Activated naive CD8-positive, alpha-beta T cell treated with anti-CD3 and anti-CD28 coated beads for 36 hours (primary cell): ENCODE measurements at places on chromosomes 7 and 10.

DNA sequence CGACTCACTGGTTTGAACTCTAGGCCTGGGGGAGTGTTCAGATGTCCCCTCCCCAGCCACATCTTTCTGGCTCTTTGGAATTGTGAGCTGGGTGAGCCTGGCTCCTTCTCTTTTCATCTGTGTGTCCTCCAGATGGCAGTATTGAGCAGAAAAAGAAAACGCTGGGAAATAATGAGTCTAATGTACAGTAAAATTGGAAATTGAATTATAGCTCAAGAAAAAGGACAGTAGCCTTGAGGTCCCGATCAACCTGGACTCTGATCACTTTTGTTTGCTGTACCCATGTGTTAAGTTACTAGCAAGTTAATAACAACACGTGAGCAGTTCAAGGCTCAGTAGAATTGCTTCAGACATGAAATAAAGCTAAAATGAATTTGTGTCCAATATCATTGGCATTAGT is 77.9 kb downstream of the SNX10 start:
- no peak for DNase-seq

GRCh38 chr10:91378061-91378460 is 32.1 kb upstream of the HECTD2 start:
- no peak for DNase-seq

GRCh38 chr10:97889461-97890265 is 40.0 kb downstream of the GOLGA7B start:
- peak; percentile 46 for DNase-seq

DNA sequence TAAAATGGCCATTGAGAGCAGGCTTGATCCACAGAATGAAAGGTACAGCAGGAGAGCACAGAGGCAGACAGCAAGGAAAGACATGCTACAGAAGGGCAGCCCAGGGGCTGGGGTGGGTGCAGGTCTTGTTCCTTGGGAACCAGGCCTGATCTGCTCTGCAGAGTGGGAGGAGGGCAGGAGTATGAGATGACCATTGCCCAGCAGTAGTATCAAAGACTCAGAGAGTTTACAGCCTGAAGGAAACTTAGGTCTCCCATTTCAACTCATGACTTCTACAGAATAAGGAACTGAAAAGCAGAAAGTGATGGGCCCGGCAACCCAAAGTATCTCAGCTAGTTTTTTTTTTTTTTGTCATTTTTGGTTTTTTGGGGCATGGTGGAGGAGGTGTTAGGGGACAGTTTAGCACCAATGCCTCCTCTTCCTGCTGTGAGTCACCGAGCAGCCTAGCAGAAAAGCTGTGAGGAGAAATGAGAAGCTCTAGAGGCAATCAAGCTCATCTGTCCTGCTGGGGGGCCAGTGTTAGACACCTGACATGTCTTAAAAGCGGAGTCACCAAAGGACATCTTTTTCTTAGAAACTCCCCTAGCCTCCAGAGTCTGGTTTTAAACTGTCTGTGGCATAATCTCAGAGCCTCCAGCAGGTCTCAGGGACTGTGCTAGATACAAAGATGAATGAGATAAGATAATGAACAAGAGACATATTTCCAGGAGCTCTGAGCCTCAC is 34.3 kb upstream of the HERPUD2 start:
- DNase-seq: peak; percentile 44

DNA sequence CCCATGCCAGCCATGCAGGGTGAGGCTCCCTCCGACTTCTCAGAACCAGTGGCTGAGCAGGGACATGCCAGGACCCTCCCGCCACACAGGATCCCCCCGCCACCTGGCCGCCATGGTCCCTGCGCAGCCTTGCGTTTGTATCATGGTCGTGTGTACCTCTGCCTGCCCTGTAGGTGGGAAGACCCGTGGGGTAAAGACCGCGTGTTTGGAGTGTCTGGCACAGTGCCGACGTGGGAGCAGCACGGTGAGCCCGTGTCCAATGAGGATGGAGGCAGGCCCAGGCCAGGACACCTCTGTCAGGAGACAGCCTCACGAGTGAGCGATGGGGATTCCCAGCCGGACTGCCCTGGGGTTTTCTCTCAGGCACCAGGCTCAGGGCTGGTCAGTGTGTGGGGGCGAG is 31.9 kb downstream of the NKX6-2 start:
- DNase-seq: no peak

DNA sequence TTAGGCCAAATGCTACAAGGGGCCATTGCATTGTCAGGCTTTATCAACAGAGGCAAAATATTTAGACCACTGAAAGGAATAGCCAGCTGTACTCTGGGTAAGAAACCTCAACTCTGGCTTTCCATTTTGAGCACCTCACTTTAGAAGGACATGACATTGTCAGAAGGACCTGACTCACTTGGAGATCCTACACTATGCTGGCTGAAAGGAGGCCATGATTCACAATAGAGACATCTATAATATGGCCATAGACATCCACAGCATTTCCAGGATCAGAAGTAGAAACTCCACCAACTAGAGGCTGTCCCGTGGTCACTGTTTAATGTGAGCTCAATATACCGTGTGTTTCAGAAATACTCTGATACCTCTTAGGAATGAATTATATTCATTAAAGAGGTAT is 140.9 kb downstream of the BTAF1 start:
- no peak for DNase-seq

- DNase-seq: peak; percentile 31
These were observed 12.1 kb downstream of the TFR2 start for GRCh38 chr7:100629117-100629716.

DNA sequence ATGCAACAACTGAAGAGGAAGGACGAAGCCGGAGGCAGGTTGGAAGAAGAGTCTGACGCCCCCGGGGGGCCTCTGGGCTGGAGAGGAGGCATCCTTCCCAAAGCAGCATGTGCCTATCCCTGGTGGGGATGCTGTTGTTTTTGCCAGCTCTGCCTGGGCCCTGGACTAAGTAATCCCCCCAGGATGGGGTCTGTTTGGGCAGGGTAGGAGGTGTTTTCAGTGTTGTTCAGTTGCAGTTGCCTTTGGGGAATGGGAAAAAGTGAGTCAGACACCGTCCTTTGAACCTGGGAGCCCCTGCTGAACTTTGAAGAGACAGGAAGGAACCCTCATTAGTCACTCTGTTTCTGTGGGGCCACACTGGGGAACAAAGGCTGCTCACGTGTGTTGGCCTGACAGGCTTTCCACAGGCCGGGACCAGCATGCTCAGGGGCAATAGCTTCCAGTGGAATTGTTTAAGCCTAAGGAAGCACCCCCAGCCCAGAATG is 35.2 kb upstream of the GDF10 start:
- DNase-seq: peak; percentile 79

DNA sequence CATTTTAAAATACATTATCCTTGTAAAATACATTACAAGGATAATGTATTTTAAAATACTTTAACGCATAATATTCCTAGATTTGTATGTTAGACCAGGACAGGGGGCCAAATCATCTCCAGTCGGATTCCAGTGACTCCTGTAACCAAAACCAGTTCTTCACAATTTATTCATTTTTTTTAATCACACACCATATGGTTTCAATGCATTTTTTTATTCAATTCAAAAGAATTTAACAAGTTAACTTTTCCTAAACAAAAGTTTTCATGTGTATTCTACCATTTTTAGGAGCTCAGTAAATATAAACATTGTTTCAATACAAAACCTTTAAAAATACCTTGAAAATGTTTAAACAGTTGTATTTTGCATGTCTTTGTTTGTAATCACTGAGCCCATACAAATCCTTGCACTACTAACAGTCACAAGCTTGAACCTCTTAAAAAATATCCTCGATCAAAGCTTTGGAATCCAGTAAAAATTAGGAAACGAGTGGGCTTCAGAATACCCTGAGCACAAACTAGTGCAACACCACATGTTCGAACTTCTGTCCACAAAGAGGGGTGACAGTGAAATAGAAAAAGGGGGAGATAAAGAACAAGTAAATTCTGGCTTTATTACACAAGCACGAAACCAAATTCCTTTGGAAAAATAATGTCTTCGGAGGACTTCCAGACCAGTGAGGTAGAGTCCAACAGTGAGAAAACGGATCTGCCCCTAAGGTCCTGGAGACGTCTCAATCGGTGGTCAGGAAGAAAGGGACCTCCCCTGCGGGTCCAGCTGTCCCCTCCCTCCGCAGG is 1.6 kb downstream of the CCDC71L start:
- no peak for DNase-seq

GRCh38 chr7:108459922-108460551 is 3.8 kb upstream of the NRCAM start:
- DNase-seq: peak; percentile 23

DNA sequence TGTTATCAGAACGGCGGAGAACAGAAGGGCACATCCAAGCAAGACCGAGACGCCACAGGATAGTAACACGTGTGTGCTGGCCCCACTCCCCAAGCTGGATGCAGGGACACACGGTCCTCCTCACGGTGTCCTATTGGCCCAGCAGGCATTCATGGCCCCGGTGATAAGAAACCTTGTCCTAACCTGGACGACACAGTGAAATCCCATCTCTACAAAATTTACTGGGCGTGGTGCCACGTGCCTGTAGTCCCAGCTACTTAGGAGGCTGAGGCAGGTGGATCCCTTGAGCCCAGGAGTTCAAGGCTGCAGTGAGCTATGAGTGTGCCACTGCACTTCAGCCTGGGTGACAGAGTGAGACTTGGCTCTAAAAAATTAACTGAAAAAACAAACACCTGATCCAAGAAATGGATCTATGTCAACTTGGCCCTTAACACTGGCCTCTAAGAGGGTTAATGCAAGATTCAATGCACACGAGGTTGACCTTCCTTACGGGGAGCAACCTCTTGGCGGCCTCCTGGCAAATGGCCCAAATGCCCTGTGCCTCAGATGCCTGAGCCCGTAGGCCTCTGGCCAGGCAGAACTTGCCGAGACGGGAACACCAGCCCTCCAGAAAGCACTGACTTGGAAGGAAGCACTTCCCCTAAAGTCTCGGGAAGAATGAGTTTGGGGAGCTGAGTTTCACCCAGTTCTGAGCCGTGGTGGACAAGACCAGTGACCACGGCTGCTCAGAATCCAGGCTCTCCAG is 72.3 kb downstream of the ZRANB1 start:
- DNase-seq: no peak

- peak; percentile 50 for DNase-seq
These were observed 153.7 kb downstream of the DNAJB6 start for GRCh38 chr7:157490465-157490912.

GRCh38 chr10:66723608-66724400 is 202.0 kb upstream of the LRRTM3 start:
- DNase-seq: no peak

- DNase-seq: no peak
These were observed 471.7 kb upstream of the GALNT17 start for GRCh38 chr7:70660154-70660818.

DNA sequence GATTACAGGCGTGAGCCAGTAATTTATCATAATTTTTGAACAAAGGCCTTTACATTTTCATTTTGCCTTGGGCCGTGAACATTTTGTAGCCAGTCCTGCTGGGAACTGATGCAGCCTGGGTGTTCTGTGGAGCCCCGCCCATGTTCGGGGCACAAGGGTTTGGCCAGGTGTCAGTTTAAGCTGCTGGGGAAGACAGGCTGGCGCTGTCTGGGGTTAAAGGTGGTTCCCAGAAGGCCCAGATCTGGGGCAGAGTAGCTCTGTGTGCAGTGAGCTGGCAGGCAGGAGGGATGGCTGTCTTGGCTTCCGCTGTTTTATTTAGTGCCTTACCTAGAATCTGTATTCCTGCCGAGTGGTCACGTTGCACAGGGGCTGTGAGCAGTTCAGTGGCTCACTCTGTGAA is 50.2 kb downstream of the DOCK1 start:
- DNase-seq: no peak

GRCh38 chr10:19701427-19702052 is 114.7 kb upstream of the PLXDC2 start:
- DNase-seq: no peak

- DNase-seq: no peak
These were observed 28.0 kb downstream of the FRMPD2 start for GRCh38 chr10:48246501-48246900.

GRCh38 chr7:36863901-36864701 is 139.8 kb upstream of the AOAH start:
- DNase-seq: no peak

DNA sequence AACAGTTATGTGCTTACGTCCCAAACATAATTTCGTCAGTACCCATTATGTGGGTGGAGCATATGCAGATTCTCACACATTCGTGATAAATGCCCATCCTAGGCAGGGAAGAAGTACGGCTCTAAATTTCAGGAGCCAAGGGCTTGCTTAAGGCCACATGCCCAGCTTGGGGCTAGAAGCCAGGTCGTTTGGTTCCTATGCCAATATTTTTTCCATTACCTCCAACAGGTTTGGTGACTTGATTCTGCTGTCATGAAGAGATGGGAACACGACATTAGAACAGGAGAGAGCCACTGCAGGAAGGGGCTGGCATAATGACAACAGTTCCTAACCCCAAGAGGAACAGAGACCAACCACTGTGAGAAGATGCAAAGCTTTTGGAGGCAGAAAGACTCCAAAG is 85.1 kb downstream of the HIPK2 start:
- no peak for DNase-seq

GRCh38 chr7:113968713-113969112 is 49.9 kb upstream of the PPP1R3A start:
- DNase-seq: no peak

- no peak for DNase-seq
These were observed 147.4 kb downstream of the CALCR start for GRCh38 chr7:93427107-93427506.

DNA sequence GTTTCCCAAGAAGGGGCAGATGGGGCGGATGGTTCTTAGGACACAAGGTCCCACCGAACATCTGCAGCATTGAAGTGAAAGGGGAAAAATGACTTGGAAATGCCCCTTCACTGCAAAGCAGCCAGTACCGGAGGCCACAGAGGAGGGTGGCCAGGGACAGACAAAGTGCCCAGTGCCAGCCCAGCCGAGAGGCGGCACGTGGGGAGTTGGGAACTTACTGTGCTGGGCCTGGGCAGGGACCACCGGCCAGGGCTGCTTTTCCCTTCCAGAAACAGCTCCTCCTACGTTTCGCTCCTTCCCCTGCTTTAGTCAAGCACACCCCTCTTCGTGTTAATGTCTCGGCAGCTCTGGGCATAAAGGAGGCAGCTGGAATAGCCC is 129.2 kb downstream of the TNS3 start:
- DNase-seq: no peak

DNA sequence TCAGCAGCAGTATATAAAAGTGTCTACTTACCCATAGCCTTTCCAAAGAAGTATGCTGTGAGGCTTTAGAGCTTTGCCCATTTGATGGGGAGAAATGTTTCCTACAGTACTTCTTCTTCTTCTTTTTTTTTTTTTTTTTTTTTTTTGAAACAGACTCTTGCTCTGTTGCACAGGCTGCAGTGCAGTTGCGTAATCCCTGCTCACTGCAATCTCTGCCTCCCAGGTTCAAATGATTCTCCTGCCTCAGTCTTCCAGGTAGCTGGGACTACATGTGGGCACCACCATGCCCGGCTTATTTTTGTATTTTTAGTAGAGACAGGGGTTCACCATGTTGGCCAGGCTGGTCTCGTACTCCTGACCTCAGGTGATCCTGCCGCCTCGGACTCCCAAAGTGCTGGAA is 101.7 kb upstream of the TMEM26 start:
- DNase-seq: no peak

DNA sequence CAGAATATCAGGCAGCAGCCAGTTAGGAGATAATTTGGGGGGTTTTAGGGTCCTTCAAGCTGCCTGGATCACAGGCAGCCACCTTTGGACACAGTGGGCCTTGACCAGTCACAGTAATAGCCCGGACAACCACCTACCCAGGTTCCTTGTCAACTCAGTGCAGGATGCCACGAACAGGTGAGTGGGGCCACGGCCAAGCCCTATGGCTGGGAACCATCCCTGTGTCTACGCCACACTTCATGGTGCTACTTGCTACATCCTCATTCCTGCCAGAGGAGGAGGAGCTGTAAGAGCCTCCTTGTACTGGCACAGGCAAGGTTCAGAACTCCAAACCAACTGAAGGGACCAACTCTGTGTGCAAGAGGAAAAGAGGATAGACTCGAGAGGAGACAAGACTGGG is 19.9 kb downstream of the ITPRIP start:
- no peak for DNase-seq
